ENCODE measurements at places on chromosomes 5 and 9.

DNA sequence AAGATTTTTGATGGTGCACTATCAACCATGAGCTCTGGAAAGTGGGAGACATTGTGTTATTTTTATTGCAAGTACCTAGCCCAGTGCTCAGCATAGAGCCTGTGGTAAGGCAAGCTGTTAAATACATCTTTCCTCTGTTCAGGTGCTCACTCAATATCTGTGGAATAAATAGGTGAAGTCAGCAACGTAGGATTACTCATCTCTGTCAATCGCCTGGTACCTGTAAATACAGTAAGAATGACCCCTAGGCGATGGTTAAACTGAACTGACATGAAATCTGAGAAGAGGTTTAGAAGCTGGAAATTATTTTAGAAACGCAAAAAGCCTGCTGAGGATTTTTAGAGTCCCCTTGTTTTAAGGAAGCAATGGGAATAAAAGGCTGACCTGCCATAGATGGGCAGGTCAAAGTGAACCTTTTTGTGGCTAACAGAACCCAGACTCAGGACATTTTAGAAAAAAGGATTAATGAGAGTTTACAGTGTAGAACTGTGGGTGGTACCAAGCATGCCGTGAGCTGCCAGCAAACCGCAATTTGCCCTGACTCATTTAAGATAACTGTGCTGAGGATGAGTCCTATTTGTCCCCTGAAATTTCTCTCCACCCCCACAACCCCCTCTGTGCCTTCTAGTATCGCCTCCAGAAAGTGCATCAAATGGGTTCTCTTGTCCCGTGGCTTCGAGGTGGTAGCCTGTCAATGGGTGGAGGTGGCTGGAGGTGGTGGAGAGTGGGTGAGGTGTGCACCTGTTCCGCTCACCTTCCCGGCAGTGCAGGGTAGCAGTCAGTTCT is 375.1 kb downstream of the MED10 start:
- no peak overlapping the region for H3K27ac ChIP-seq
- no peak overlapping the region for H3K4me3 ChIP-seq

- H3K4me3 ChIP-seq: no peak overlapping the region
- H3K4me1 ChIP-seq: no peaks in the 10 kb centered on the region
- H3K27me3 ChIP-seq: no peaks in the 10 kb centered on the region
- DNase-seq: no peak
- H3K27ac ChIP-seq: no peak overlapping the region
- H3K36me3 ChIP-seq: no peaks in the 10 kb centered on the region
Observed at GRCh38 chr9:127172066-127172707, 49.8 kb upstream of the ANGPTL2 start.

DNA sequence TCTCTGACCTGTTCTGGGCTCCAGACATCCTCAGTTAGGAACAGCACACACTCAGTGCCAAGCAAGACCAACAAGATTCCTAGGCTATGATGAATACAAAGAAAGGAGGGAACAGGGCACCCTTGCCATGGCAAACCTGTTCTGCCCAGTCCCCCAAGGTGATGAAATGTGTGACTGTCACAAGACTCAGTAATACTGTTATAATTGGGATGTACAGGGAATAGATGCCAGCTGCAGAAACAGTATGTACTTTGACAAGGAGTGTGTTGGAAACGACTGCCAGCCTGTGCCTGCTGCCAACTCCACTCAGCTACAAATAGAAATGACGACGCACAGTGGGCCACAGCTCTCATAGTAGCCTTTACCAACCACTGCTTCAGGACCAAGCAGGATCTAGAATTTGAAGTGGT is 453.0 kb downstream of the EFNA5 start:
- H3K4me3 ChIP-seq: no peak overlapping the region
- no peaks in the 10 kb centered on the region for H3K4me1 ChIP-seq
- no peaks in the 10 kb centered on the region for H3K27me3 ChIP-seq
- no peak overlapping the region for H3K27ac ChIP-seq
- DNase-seq: no peak
- H3K36me3 ChIP-seq: no peaks in the 10 kb centered on the region

- H3K36me3 ChIP-seq: no peaks in the 10 kb centered on the region
- H3K4me3 ChIP-seq: no peak overlapping the region
- no peak for DNase-seq
- no peak overlapping the region for H3K27ac ChIP-seq
- no peaks in the 10 kb centered on the region for H3K4me1 ChIP-seq
Observed at GRCh38 chr5:156469636-156470035, 142.7 kb downstream of the SGCD start.

DNA sequence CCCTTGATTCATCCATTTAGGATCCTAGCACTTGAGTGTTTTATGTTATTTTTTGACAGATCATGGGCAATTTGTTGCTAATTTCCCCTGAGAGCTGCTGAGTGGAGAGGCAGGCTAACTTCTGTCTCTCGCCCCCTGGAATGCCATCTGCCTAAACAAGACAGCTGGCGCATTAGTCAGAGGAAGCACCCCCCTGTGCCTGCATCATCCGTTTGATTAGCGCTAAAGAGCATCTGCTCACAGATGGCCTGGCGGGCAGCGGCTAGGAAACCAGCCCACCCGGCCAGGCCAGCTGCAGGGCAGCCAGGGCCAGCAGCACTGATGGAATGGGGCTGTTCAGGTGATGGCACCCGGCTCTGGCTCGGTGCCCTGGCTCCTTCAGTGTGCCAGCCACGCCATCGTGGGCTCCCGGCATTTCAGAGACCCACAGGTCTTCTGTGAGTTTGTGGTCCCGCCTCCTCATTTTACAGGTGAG is 22.9 kb upstream of the ASS1 start:
- H3K27me3 ChIP-seq: no peaks in the 10 kb centered on the region
- H3K27ac ChIP-seq: no peak overlapping the region
- H3K36me3 ChIP-seq: no peaks in the 10 kb centered on the region
- no peak for DNase-seq
- no peak overlapping the region for H3K4me3 ChIP-seq
- H3K4me1 ChIP-seq: peaks cover 2% of the 10 kb centered on the region

DNA sequence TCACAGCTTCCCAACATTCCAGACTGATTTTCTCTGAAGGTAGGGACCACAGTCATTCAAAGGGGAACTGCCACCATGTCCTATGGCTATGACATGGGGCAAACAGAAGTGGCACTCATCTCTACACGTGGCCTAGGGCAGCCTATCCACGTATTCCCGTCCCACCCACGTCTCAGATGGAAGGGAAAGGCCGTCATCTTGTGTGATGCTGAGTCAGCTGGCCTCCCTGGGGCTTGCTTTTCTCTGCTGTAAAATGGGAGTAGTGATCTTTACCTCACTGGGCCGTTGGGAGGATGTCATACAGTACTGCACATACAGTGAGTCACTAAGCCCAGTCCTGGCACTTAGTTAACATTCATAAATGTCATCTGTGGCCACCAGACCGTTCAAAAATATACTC is 72.3 kb downstream of the RAPGEF1 start:
- H3K36me3 ChIP-seq: no peaks in the 10 kb centered on the region
- no peak for DNase-seq
- H3K4me1 ChIP-seq: peaks cover 13% of the 10 kb centered on the region

DNA sequence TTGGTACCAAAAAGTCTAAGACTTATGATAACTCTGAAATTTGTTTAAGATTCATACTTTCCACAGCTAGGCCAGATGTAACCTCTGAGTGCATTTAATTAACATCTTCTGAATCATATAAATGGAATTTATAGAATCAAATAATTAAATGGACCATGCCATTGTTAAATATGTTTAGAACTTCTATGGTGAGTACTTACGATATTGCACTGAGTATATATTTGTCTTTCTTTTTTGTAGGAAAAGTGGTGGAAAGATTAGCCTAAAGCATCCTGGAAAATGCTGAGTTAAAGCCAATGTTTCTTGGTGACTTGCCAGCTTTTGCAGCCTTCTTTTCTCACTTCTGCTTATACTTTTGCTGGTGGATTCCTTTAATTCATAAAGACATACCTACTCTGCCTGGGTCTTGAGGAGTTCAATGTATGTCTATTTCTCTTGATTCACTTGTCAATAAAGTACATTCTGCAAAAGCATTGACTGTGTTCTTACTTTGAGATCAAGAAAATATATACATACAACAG is 11.9 kb downstream of the SPINK6 start:
- DNase-seq: no peak
- H3K4me1 ChIP-seq: no peaks in the 10 kb centered on the region
- H3K4me3 ChIP-seq: no peak overlapping the region

GRCh38 chr5:61186634-61187033 is 24.4 kb upstream of the SMIM15 start:
- H3K27ac ChIP-seq: no peak overlapping the region
- H3K4me1 ChIP-seq: no peaks in the 10 kb centered on the region
- no peaks in the 10 kb centered on the region for H3K27me3 ChIP-seq
- no peak overlapping the region for H3K4me3 ChIP-seq
- DNase-seq: no peak
- H3K36me3 ChIP-seq: no peaks in the 10 kb centered on the region

DNA sequence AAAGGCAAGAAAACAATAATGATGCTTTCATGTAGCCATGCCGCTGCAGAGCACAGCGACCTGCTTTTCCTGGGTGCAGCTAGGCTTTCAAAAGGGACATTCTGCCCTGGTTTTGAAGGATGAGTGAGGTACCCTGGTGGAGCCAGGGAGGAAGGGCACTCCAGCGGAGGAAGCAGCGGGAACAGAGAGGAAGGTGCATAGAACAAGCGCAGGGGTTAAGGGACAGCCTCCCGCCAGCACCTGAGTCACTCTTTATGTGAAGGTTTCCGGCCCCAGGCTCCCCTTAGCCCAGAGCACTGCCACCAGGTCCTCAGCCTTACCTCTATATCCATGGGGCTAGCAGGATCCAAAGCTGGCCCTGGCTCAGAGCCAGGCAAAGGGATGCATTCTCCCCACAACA is 221.1 kb downstream of the CDK5RAP2 start:
- no peak for DNase-seq
- H3K27me3 ChIP-seq: no peaks in the 10 kb centered on the region
- H3K27ac ChIP-seq: no peak overlapping the region

DNA sequence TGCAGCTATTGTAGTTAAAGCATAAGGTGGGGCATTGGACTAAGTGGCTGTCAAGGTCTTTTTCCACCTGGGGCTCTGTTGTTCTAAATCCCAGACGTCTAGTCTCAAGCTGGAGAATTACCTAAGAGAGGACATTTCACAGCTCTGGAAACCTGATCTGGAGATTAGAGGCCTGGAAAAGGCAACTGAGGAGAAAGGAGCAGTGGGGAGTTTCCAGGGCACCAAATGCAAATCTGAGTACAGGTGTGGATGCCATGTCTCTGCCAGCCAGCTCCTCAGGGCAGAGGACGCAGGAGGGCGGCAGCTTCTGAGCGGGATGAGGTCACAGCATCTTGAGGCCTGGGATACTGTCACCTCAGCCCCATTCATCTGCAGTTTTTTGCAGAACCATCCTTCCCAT is 65.2 kb downstream of the PPARGC1B start:
- no peaks in the 10 kb centered on the region for H3K27me3 ChIP-seq
- H3K27ac ChIP-seq: no peak overlapping the region
- H3K4me1 ChIP-seq: no peaks in the 10 kb centered on the region
- H3K4me3 ChIP-seq: no peak overlapping the region
- DNase-seq: no peak
